ENCODE measurements at places on chromosomes 5 and 9.

DNA sequence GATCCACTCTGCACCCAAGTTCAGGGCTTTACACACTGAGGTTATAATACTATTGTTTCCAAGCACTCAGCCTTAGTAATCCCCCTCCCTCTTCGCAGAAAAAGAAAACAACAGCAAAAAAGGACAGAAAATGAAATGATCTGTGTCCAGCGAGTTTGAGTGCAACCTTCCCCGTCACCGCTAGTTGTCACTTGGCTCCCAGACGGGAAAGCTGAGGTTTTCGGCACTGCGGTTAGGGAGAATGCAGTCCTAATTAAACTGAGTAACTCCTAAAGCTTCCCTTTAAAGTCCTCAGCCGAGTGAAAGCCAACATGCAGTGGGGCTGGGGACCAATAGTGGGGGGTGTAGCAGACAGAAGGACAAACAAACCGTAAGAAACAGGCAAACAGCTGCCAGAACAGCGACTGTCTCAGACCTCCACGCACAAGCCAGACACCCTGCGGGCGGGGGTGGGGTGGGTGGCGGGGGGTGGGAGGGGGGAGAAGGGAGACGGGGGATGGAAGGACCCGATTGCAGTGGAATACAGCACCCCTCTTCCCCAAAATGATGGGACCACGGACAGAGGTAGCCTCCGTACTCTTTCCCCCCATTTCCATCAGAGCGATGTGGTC lies 680 bp downstream of the GLRA1 start:
- peak; percentile 27 for DNase-seq

GRCh38 chr5:143134269-143134668 lies 269.2 kb downstream of the NR3C1 start:
- no peak for DNase-seq

GRCh38 chr5:118698774-118699173 lies 289.6 kb downstream of the DTWD2 start:
- DNase-seq = no peak

GRCh38 chr9:126326228-126327005 lies at the start of gene MVB12B:
Gene MVB12B (plus strand): TSS chr9:126326829. CDS start chr9:126326930, 101 bp downstream.
- DNase-seq = peak; percentile 19

DNA sequence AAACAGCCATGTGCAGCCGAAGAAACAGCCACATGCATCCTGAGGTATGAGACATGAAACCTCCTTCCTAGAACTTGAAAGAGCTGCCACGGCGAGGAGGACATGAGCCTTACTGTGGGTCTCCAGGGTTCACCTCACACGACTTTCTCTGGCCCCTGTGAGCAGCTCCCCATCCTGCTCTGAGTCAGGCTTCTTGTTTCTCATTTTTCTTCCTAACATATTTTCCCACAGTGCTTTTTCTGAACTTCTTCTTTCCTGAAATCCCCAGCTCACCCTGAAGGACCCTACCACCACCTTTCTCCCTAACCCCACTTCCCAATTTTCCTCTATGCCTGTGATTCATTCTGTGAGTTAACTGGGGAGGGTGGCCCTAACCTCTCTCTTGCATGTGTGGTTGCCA lies 33.7 kb upstream of the ADRB2 start:
- DNase-seq = no peak

GRCh38 chr9:88540251-88540763 lies 5.3 kb downstream of the NXNL2 start:
- DNase-seq = no peak

- no peak for DNase-seq
Observed at GRCh38 chr5:177426566-177427210, at the start of gene GRK6. Gene GRK6 (plus strand): TSS chr5:177426676. CDS start chr5:177426846, 170 bp downstream.

DNA sequence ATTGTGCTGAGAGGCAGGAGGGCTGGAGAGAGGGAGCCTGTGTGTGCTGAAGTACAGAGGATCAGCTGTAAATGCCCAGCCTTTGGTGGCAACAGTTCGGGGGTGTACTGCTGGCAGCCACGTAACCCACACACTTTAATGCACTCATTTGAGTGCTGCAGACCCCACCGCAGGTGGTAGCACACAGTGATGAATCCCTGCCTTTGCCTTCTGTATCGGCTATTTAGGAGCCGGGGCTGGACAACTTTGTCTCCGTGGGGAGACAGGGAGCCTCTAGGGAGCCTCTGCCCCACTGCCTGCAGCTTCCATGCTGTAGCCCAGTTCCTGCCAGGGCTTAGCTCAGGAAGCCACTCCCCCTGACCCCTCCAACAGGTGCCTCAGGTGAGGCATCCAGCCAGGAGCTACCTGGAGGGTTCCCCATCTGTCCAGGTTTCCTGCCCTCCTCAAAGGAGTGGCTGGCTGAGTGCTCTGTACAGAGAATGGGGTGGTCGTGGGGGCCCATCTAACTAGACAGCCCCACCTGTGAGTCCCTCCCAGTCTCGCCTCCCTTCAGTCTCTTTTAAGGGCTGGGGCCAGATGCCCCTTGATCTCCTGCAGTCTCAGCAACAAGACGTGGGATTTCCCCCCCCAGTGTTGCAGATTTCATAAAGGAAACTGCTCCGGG lies 44.5 kb downstream of the SECISBP2 start:
- no peak for DNase-seq

- no peak for DNase-seq
Observed at GRCh38 chr5:148790545-148791333, 35.7 kb upstream of the ADRB2 start.

All from NCI-H1930 (cell line).